RPMI7951 (cell line): ENCODE measurements at places on chromosomes 3 and 15. TPM values are rescaled to one million over a fixed set of nuclear protein-coding genes. Genes with fewer than 3 reads are reported as not detected.

DNA sequence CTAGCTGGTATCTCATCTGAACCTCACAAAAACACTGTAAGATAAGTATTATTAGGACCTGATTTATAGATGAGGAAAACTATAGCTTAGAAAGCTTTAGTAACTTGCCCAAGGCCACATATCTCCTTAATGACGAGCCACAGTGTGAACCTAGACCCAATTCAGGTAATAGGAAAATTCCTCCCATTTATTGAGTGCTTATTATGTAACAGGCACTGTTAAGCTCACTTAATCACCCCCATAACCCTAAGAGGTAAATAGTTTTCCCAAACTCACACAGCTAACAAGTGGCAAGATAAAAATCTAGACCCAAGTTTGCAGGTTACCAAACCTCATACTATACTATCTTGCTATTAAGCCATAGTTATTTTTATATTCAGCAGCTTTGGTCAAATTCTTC lies 7.9 kb downstream of the WDR5B start:
- DNase-seq, result no peak

GRCh38 chr15:48449734-48450133 lies 118.5 kb downstream of the DUT start:
- DNase-seq, result no peak

Gene ADIPOQ
- total RNA-seq, result not detected in 2 replicates

GRCh38 chr3:186021673-186022362 lies 84.0 kb upstream of the TRA2B start:
- DNase-seq, result peak; percentile 96

Gene ABHD17C
- 4.5 and 7.0 TPM in 2 replicates for total RNA-seq
